ENCODE measurements at places on chromosomes 6 and 20. TPM values are rescaled to one million over a fixed set of nuclear protein-coding genes. Genes with fewer than 3 reads are reported as not detected.
A peak's percentile ranks its signal among the peaks of the same experiment; 100 is the strongest.

- no peak for DNase-seq
Measured at GRCh38 chr6:67160820-67161219, 1453.8 kb upstream of the EYS start.

GRCh38 chr6:36130667-36131510, 576 bp downstream of the MAPK13 start:
- DNase-seq = peak; percentile 69

ADA gene
- 3.1 TPM for total RNA-seq

OR2J2 gene
- total RNA-seq = not detected

TTK gene
- total RNA-seq = 2.5 TPM

DEFB124 gene
- not detected for total RNA-seq

GRCh38 chr20:62243106-62243505, 4.8 kb downstream of the OSBPL2 start:
- DNase-seq = no peak

GRCh38 chr6:33252759-33253158, 18.9 kb downstream of the VPS52 start:
- no peak for DNase-seq

DNA sequence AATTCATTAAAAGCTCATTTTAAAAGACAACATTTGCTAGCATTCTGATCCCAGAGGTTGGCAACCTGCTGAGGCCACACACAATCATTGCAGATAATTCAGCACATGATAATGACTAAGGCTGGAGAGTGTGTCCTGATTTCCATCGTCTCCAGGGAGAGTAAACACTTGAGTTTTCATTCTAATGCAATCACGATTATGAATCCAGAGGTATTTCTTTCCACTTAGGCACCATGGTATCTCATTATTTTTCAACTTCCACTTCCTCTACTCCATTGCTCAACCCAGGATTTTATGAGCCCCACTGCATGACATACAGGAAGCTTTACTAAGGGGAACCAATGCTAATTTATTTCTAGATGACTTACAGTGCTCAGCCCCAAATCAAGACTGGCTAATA, 273.8 kb upstream of the AGPAT4 start:
- DNase-seq = no peak

DPPA5 gene
- total RNA-seq = not detected

TFAP2D gene
- total RNA-seq = not detected

NOX3 gene
- total RNA-seq = not detected

DNA sequence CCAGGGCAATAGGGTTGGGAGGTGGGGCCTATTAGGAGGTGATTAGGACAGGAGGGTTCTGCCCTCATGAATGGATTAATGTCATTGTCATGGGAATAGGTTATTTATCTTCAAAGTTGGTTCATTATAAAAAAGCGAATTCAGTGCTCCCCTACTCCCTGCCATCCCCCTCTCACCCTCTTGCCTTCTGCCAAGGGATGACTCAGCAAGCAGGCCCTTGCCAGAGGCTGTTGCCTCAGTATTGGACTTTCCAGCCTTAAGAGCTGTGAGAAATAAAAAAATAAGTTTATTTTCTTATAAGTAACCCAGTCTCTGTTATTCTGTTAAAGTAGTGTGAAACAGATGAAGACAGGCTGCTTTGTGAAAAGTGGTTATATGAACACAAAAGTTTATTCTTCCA, 381.1 kb upstream of the ZFP64 start:
- DNase-seq = no peak

BPI gene
- 1.3 TPM for total RNA-seq

FAM162B gene
- total RNA-seq = not detected

GRCh38 chr6:170444056-170444591, 109.0 kb downstream of the PSMB1 start:
- DNase-seq = no peak

DNA sequence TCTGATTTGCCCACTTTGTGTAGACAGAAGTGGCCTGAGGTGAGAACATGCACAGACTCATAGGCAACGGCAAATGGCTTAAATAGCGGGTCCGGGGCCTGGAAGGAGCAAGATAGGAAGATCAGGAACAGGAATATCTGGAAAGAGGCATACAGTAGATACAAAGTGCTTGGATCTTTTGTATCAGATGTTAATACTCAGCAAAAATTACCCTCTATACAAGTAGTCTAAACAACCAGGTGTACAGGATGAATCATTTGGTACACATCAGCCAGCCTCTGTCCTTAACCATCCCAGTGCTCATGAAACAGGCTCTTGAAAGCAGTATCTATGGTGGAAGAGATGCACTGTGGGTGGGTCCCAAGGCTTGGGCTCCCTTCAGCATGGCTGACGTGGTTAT, 28.9 kb upstream of the HLA-C start:
- no peak for DNase-seq

PI16 gene
- total RNA-seq = not detected

DNA sequence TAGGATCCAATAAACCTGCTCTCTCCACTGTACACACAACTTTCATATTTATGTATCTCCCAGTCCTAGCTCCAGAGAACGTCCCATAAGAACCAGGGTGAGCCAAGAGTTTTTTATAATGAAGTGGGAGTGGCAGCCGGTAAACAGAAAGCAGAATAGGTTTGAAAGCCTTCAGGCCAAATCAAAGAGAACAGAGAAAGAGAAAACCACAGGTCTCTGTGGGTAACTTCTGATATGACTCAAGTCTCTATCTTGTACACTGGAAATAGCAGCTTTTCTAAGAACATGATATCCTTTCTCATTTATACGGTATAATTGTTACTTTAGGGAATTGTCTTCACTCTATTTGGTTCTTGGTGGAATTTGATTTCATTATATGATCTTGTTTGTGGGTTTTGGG, 273.6 kb downstream of the PACRG start:
- DNase-seq = no peak

BPIFA3 gene
- not detected for total RNA-seq

DNA sequence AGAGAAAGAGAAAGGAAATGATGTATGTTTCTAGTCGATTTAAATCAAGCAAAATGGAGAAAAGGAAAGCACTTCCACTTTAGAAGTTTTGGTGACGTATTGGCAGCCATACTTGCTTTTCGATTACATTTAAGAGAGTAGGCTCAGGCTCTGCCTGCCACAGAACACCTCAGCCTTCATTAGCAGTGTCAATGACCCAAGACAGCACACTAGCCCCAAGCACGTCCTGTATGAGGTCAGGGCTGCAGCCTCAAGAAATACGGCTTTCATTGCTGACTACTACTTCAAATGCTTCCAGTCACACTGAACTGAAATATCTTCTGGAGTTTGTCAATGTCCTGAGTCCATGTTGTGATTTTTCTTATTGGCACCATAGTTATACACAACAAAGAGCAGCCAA, 285.3 kb downstream of the EYA4 start:
- no peak for DNase-seq

KHDC1L gene
- total RNA-seq = not detected
